Stimulated activated CD4-positive, alpha-beta T cell treated with anti-CD3 and anti-CD28 coated beads, TNF-alpha, amount 100 ng/mL, for 1 hour (primary cell): ENCODE measurements at places on chromosomes 3 and 15.

GRCh38 chr15:98121957-98122356, 161.5 kb downstream of the ARRDC4 start:
- no peak for DNase-seq

DNA sequence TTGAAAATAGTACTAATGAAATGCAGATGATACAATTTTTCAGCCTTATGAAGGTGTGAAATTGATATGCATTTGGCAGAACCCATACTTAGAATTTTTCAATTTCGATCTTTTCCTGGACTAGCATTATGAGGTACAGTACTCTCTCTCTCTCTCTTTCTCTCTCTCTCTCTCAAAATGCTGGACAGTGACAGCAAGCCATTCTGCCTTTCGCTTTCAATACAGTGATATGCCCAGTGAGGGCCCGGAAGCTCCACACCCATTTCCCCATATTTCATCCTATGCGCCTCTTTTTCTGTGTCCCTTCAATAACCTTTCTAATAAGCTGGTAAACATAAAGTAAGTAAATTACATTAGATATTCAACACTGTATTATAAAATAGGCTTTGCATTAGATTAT, 595.0 kb upstream of the UBE2E2 start:
- no peak for DNase-seq

GRCh38 chr3:188918093-188918492, 253.7 kb upstream of the TPRG1 start:
- DNase-seq: no peak

GRCh38 chr3:163056874-163057497, 1560.4 kb downstream of the OTOL1 start:
- DNase-seq: no peak

DNA sequence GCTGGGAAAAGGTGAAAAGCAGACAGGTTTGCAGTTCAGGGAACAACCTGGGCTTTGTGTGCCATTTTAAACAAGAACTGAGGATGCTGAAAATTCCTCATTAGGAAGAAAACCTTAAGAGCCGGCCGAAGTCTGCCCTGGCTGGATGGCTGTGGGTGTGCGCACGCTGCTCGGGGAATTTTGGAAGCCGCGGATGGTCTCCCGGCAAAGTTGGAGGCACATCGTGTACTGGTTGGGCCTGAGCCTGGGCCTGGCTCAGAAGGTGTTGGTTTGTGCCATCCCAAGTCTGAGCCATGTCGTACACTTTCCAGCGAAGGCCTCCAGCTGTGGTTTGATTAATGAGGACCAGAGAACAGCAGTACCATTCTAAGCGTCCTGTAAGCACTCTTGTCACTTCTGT, 188.2 kb downstream of the ATP10A start:
- no peak for DNase-seq

GRCh38 chr3:26118165-26118564, 328.3 kb downstream of the OXSM start:
- DNase-seq: no peak

GRCh38 chr3:71398157-71398836, 185.2 kb downstream of the FOXP1 start:
- no peak for DNase-seq

DNA sequence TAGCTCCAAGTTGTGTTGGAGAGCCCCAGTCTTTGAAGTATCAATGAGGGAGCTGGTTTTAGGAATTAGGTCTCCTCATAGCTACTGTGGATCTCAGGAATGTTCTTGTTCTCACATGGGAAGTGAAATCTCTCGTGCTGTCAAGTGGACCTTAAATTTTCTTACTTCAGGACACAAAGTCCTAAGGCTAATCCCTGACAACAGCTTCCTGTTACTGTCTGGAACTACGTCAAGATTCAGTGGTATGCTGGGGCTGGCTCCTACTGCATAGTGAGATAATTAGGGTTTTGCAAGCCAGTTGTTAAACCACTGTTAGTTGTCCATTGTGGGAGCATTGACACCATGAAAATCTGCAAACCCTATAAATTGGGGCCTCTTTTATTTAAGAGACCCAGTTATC, 22.8 kb downstream of the MESP1 start:
- DNase-seq: no peak

DNA sequence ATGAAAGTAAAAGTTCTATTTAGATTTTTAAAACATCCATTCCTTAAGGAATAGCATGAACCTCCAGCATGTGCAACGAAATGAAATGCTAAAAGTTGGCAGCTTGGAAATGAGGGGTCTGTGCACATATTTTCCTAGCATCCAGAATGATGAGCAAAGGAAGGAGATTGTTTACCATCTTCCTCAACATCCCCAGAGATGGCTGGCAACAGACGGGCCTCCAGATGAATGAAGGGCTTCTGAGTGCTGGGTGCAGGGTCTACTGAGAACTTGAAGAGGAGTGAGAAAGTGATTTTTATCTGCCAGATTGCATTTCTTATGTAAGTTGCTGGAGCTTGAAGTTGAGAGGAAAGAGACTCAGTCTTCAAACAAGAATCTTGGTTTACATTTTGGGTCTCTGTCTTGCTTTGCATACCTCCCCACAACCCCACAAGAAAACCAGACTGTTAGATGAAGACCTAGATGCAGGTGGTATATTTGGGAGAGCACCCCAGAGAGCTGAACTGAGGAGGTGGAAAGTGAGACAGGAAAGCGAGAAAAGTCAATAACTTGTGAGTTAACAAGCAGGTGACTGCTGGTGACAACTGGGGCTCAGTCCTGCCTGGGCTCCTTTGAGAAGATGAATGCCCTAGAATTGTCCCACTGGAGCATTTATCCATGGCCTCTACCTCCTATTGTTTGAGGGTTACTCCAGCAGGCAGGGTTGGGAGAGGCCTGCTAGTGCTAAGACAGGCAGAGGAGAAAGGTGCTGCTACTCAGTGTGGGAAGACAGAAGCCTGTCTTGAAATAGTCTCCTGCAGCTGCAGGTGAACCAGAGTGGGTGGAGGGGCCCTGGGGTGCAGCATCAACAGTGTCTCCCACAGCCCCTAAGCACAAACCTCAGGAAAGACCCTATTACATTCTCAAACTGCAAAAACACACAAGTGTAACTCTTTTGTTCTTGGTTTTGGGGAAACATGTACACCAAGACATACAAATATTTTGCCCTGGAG, 10.5 kb upstream of the CCK start:
- DNase-seq: no peak

- no peak for DNase-seq
Measured at GRCh38 chr3:93843981-93844380, 129.7 kb downstream of the PROS1 start.

- DNase-seq: no peak
Measured at GRCh38 chr15:31427411-31427810, 100.8 kb downstream of the KLF13 start.

GRCh38 chr3:72960812-72961518, 35.6 kb upstream of the PPP4R2 start:
- DNase-seq: no peak

DNA sequence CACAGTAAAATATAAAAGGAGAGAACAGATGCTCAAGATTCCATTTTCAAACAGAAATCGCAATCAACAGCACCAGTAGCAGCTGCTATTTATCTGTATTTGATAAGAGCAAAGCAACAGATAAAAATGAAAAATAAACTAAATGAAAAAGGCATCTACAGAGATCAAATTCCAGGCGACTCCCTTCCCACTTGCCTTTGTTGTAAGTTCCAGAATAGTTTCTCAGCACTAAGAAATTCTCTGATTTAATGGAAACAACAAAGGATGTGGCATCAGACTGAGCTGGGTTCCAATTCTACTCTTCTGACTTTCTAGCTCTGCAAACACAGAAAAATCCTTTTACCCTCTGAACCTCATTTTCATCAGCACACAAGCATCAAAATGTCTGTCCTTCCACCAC, 110.8 kb upstream of the MME start:
- no peak for DNase-seq

- DNase-seq: no peak
Measured at GRCh38 chr3:32871273-32871672, 53.5 kb downstream of the TRIM71 start.

DNA sequence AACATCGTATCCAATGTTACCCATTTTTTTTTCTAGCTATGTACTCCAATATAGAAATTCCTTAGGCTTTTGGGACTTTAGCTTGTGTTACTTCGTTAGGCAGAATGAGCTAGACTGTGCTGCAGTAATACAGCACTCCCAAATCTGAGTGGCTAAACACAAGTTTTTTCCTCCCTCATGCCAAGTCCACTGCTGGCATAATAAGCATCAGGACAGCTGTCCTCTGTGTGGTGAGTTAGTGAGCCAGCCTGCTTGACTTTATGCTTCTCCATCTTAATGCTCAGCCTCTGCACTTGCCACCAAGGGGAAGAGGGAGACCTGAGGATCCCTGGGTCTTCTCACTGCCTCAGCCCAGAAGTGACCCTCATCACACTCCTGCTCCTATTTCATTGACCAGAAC, 18.2 kb upstream of the ACOX2 start:
- DNase-seq: no peak

- no peak for DNase-seq
Measured at GRCh38 chr3:128253150-128253549, 99.9 kb downstream of the EEFSEC start.

DNA sequence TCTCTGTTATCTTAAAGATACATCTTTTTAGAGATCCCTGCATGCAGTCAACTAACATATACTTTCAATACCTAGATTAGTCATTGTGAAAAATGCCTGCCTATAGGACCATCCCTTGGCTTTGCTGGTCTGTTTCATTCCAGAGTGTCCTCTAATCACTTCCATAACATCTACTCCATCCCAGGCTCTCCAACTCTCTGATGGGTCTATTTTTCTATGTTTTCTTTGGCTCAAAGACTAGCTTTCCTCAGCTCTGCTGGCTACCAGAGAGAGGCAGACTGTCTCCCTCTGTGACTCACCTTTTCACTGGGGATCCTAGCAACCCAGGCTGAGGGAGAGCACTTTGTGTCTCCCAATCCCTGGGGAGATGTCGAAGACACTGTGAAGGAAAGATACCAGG, 547.7 kb upstream of the MCTP2 start:
- no peak for DNase-seq

DNA sequence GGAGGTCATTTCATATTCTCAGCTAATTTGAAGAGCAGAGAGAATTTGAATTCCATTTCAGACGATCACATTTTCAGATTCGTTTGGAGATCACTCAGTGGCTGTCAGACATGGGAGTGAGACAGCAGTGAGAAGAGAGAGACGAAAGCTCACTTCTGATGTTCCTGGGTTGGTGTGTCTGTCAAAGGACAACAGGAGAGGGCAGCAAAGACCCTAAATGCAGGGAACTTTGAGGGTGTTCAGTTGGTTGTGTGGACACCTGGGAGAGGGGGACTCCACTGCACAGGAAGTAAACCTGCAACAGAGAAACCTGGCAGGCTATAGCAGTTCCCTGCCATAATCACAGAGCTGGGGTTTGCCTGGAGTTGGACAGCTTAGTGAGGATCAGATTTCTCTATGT, 675.1 kb downstream of the SQOR start:
- DNase-seq: no peak

GRCh38 chr3:102419786-102420185, 15.0 kb upstream of the ZPLD1 start:
- no peak for DNase-seq

- no peak for DNase-seq
Measured at GRCh38 chr3:147030274-147030673, 376.1 kb downstream of the ZIC4 start.
